ENCODE measurements at places on chromosomes 11 and 22.

DNA sequence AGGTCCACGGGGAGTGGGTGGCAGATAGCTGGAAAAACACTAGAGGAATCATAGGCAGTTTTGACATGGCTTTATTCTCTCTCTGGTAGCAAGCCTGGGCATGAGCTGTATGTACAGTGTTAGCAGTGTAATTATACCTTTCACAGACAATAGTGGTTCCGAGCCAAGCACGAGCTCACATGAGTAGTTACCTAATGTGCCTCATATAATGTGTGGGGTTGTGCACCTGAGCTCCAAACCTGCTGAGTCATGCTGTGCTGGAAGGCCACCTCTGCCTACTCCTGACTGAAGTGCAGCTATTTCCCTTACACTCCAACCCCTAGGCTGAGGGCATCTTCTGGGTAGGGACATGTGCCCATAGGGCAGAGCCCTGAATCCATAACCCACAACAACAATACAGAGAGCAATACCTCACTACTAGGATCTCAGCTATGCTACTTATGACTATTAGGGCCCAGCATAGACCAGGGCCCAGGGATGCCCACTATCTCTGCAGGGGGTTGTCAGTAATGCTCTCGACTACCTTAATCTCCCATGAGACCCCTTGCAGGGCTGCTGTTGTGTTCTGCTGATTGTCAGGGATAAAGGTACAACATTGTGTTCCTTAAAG is 432.1 kb downstream of the DYNC2H1 start:
- no peaks in the 10 kb centered on the region for H3K27me3 ChIP-seq
- no peak overlapping the region for H3K27ac ChIP-seq
- H3K36me3 ChIP-seq, result no peaks in the 10 kb centered on the region
- no peak overlapping the region for H3K4me3 ChIP-seq

DNA sequence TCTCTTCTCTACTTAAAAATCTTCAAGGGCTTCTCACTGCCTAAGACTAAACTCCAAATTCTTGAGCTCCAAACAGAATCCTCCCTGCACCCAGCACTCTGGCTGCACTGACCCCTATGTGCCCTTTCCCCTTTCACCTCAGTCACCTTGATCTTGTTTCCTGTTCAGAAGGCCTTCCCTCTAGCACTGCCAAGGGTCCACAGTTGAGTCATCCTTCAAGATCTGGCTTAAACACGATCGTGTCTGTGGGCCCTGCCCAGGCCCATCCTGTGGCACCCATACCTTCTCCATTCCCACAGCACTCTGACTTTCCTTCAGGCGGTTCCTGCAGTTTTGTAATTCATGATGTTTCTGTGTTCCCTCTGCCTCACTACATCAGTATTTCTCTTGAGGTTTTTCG is 129.2 kb downstream of the ARL14EP start:
- no peak for DNase-seq
- H3K4me1 ChIP-seq, result no peaks in the 10 kb centered on the region
- H3K27ac ChIP-seq, result no peak overlapping the region
- no peak overlapping the region for H3K4me3 ChIP-seq
- H3K36me3 ChIP-seq, result no peaks in the 10 kb centered on the region

- H3K27me3 ChIP-seq, result no peaks in the 10 kb centered on the region
- no peak overlapping the region for H3K4me3 ChIP-seq
- no peak overlapping the region for H3K27ac ChIP-seq
- H3K36me3 ChIP-seq, result no peaks in the 10 kb centered on the region
- no peak for DNase-seq
- H3K4me1 ChIP-seq, result no peaks in the 10 kb centered on the region
Measured at GRCh38 chr11:132742929-132743328, 789.4 kb downstream of the OPCML start.

DNA sequence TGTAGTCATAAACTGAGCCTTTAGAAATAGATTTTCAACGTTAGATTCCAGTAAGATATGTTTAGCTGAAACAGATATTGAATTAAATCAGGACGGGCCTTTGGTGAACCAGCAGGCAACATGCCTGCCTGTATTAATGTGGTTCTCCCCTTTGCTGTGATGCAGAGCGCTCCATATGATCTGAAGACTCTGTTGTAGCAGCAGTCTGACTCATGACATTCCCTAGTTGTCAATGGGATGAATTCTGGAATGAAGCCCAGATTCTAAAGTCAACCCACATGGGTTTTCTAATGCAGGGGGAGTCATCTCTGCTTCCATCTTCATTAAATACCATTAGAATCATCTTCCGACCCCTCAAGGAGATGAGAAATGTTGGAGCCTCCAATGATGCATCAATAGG is 864.5 kb downstream of the NTM start:
- no peak for DNase-seq
- H3K4me1 ChIP-seq, result no peaks in the 10 kb centered on the region
- no peaks in the 10 kb centered on the region for H3K27me3 ChIP-seq
- H3K4me3 ChIP-seq, result no peak overlapping the region
- H3K36me3 ChIP-seq, result no peaks in the 10 kb centered on the region

DNA sequence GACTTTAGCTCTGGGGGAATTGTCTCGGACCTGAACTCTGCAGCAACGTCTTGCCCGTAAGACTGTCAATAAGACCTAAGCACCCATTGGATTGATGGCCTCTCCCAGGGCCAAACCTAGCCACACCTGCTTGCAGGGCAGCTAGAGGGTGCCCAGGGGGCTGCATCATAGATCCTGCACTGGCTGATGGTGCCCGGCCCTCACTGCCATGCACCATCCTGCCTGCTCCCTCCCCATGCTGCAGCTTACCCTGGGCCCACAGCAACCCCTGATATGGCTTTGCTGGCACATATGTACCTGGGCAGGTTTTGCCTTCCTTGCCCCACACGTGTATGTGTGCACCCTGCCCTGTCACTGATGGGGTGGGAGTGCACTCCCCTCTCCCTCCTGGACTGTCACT is 8.9 kb upstream of the BBOX1 start:
- H3K36me3 ChIP-seq, result no peaks in the 10 kb centered on the region
- H3K27ac ChIP-seq, result no peak overlapping the region
- H3K4me3 ChIP-seq, result no peak overlapping the region
- no peaks in the 10 kb centered on the region for H3K4me1 ChIP-seq
- DNase-seq, result no peak

DNA sequence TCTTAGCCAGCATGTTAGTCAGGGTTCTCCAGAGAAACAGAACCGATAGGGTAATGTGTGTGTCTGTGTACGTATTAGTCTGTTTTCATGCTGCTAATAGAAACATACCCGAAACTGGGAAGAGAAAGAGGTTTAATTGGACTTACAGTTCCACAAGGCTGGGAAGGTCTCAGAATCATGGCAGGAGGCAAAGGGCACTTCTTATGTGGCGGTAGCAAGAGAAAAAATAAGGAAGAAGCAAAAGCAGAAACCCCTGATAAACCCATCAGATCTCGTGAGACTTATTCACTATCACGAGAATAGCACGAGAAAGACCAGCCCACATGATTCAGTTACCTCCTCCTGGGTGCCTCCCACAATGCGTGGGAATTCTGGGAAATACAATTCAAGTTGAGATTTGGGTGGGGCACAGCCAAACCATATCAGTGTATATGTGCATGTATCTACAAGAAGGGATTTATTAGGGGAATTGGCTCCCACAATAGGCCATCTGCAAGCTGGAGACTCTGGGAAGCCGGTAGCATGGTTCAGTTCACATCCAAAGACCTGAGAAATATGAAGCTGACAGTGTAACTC is 173.7 kb upstream of the NECTIN1 start:
- H3K4me1 ChIP-seq, result no peaks in the 10 kb centered on the region
- DNase-seq, result no peak
- no peaks in the 10 kb centered on the region for H3K27me3 ChIP-seq
- no peak overlapping the region for H3K27ac ChIP-seq
- H3K36me3 ChIP-seq, result no peaks in the 10 kb centered on the region

Measured in B cell (primary cell).